SJSA1 (cell line): ENCODE measurements at places on chromosomes 4 and X. TPM values are rescaled to one million over a fixed set of nuclear protein-coding genes. Genes with fewer than 3 reads are reported as not detected.

GRCh38 chr4:27187786-27188185 lies 327.1 kb downstream of the STIM2 start:
- no peak for DNase-seq

- DNase-seq: no peak
Measured at GRCh38 chrX:110051559-110051958, 48.6 kb downstream of the TMEM164 start.

DNA sequence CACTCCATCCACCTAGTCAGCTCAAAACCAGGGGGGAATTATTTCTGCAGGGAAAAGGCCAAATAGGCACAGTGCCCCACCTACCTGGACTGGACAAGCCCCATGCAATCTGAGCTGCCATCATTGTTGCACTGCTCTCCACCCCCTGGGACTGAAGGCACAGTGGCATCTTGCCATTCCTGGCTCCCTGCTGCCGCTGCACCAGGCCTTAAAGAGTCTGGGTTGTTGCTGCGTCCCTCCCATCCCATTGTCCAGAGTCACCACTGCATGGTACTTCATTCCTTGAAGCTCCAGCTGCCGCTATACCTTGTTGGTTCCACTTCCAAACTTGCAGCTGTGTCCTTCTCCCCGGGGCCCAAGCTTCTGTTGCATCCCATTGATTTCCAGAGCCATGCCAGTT lies 629.7 kb downstream of the STIM2 start:
- no peak for DNase-seq

DNA sequence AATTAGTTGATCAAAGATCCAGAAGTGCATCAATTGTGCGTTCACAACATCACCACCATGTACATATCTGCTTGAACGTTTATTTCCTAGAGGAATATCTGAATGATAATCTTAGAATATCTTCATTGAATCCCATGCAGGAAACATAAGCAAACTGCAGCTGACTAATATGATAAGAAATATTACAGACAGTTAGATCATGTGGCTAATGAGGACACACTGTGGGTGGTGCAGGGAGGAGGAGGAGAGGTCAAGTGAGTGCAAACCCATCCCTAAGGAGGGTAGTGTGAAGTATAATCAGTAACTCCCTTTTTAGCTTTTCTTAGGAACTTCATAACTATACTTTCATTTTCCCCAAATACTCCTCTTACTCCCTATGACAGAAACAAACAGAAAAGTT lies 58.3 kb upstream of the HPGD start:
- no peak for DNase-seq

Gene RADX
- total RNA-seq: 0.61 and 0.85 TPM in 2 replicates

DNA sequence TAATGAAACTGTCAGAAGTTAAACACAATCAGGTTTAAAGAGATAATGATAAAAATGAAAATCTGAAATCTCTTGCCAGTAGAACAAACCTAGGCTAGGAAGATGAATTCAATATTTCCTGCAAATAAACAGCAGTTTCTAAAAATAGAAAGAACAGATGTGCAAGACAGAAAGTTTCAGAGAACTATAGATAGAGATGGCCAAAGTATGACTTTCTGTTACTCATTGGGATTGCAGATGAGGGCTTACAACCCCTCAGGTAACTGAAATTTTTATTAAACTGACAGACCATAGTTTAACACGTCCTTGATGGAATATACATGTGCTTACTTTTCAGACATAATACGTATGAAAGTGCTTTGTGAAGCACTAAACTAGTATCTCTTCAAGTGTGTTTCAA lies 82.3 kb upstream of the PPARGC1A start:
- DNase-seq: no peak

Gene BRCC3
- 5.4 and 12.1 TPM in 2 replicates for total RNA-seq

Gene LRCH2
- total RNA-seq: 0.03 and 0.89 TPM in 2 replicates

GRCh38 chr4:52241916-52242315 lies 190.8 kb downstream of the SPATA18 start:
- no peak for DNase-seq

Gene XK
- 1.9 and 2.8 TPM in 2 replicates for total RNA-seq

Gene DDIT4L
- 2.1 and 2.6 TPM in 2 replicates for total RNA-seq

Gene PCDH18
- 15.1 and 19.0 TPM in 2 replicates for total RNA-seq

Gene CDX4
- not detected in 2 replicates for total RNA-seq

Gene PFKFB1
- total RNA-seq: not detected in 2 replicates

- DNase-seq: peak; percentile 61
Measured at GRCh38 chr4:127781300-127782024, 660 bp upstream of the HSPA4L start.

DNA sequence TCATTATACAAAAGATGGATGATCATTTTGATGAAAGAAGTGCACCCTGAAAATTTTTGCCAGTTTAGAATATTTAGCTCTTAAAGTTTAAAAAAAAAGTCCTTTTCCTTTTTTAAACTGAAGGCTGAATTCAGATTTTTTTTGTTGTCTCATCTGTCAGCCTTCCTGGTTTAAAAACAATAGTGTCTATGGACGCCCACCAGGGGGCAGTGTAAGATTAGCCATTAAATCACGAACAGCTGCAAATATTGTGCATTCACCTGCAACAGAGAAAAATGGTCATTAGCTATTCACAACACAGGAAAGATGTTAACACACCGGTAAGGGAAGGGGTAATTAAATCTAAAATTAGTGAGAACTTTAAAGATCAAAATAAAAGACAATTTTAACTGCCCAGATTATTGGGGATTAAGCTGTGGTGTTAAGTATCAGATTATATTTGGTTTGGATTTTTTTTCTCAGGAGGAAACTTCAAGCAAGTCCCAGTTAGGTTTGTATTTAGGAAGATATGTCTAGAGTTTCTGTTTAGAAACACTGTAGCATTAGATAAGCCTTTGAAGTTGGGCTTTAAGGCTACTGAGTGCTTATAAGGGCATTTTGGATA lies 4.4 kb upstream of the CXorf38 start:
- peak; percentile 27 for DNase-seq

DNA sequence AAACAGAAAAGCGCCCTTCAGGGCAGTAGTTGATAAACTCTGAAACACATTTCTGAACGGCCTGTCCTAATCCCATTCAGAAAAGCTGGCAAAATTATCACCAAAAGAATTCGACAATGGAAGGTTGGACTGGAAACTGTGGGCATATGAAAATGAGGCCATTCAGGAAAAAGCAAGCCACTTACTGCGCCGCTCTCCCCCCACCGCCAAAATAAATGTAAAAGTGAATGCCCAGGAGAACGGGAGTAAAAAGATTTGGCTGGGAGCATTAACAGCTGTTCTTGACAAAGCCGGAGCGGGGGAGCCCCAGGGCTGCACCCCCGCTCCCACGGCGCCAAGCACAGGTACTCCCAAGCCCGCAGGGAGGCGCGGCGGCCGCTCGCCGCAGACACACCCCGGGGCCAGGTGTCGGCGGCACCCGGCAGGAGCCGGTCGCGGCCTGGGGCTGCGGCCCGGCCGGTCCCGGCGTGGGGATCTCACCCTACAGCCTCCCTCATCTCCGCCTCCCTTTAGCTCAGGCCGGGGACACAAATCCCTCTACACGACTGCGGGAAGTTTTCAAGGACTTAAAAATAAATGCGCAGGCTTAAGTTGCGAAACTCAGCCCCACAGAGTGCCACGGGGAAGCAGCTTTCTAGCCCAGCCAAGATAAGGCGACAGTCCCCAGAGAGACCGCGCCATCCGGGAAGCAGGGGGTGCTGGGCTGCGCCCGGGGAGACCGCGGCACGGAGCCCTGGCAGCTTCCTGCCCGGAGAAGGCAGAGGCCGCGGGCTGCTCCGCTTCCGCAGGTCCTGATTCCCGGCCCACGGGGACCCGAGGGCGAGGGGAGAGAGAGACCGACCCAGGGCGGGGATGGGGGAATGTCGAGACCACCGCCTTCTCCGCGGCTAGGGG lies 593 bp downstream of the SH3RF1 start:
- peak; percentile 80 for DNase-seq

Gene MAGEA11
- not detected in 2 replicates for total RNA-seq

- DNase-seq: no peak
Measured at GRCh38 chr4:140955641-140956040, 177.6 kb downstream of the RNF150 start.

Gene REELD1
- total RNA-seq: 0.05 TPM in 1 of 2 replicates, not detected in the other

DNA sequence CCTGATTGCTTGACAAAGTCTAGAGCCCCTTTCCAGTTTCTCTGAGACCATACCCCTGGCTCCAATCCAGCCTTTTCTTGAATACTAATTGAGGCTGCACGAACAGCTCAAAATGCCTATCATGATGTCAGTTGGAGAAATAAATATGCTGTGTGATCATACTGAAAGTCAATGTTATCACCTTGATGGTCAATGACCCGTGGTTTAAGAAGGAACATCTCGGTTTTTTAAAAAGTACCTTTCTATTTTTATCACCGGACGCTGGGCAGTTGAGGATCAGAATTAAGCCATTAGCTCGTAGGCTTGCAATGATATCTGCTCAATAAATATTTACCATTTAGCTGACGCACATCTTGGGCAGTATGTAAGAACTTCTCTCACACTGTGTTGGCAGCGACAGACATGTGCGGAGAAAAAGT lies 852 bp upstream of the WDR44 start:
- no peak for DNase-seq

GRCh38 chr4:20857081-20857480 lies 156.8 kb downstream of the PACRGL start:
- no peak for DNase-seq

- DNase-seq: no peak
Measured at GRCh38 chr4:165502916-165503907, 124.4 kb downstream of the CPE start.

Gene TRPC5OS
- not detected in 2 replicates for total RNA-seq

DNA sequence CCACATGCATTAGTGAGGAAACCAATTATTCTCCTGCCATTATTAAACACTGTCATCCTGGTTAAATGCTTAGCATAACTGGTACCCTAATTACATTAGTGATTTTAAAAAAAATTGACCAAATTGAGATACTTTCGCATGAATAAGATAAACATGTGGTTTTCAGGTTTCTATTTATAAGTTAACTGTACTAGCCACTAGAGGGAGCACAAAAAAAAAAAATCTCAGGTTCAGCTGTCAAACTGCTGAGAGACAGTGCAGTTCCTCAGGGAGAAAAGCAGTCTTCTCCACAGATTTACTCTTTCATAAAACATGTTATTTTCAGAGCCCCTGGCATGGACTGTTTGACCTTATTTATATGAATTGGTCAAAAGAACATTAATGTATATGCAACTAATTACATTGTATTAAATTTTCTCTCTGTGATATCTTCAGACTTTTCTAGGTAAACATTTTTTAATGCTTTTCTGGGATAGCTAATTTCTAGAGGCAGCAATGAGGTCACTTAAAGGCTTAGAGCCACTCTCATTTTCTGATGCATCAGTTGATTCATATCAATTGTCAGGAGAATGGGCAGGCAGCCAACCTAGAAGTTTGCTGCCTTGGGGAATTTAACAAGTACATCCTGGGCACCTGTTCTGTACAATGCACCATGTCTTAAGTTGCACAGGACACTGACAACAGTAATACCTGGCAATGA lies 167.5 kb downstream of the CDS1 start:
- peak; percentile 31 for DNase-seq

Gene MAGEC3
- not detected in 2 replicates for total RNA-seq

Gene SCD5
- 15.7 and 17.2 TPM in 2 replicates for total RNA-seq

GRCh38 chrX:121921258-121921657 lies 873.8 kb downstream of the GLUD2 start:
- DNase-seq: no peak

DNA sequence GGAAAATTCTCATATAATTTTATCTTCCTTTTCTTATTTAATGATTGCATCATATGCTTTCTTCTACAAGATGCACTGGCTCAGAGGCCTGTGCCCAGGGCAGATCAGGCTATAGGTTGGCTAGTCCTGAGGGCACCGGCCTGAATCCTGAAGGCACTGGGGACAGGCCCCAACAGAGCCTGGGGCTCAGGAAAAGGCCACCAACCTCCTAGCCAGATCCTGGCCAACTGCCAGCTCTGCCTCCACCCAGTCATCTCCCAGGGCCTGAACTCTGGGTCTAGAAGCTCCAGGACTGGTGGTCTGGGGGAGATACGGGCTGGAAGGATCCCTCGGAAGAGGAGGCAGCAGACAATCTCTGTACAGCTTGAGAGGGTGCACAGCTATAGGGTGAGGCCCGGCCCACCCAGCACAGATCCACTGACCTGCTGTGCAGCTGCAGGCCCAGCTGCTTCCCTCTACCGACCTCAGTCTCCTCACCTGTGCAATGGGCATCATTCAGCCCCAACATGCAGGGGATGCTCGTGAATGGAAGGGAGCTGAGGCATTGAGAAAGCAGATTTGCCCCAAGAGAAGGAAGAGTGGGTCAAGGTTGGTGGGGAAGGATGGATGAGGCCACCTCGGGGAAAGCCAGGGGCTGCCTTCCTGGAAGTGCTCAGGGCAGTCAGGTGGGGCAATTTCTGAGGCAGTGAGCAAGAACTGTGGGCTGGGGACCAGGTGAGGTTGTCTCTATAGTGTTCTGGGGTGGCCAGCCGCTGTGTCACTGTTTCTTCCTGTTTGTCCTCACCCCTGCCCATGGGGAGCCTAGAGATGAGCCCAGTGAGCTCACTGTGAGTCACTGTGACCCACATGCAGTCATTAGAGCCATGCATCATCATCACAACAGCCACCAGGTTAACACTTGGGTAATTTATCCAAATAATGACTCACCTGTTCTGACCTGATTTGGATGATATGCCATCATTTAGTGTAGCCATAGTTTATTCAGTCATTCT lies 22.4 kb upstream of the XAGE2 start:
- DNase-seq: no peak

- no peak for DNase-seq
Measured at GRCh38 chr4:20049889-20050288, 201.8 kb upstream of the SLIT2 start.

- DNase-seq: no peak
Measured at GRCh38 chr4:151541389-151542071, 132.6 kb downstream of the FHIP1A start.

DNA sequence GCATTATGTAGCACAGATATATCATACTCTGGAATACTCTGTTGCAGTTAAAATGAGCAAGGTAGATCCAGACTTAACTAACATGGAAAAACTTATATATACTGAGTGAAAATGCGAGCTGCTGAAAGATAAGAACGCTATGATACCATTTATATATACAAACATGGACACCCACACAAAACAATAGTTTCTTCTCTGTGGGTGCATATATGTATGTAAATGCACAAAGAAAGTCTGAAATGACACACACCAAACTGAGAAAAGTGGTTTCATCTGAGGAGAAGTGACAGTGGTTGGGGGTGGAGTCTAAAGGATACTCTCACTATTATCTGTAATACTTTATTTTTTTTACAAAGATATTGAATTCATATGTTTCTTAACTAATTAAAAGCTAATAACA lies 12.2 kb upstream of the FGF2 start:
- no peak for DNase-seq

Gene EPGN
- total RNA-seq: 0.18 TPM in 1 of 2 replicates, not detected in the other

Gene SUPT20HL2
- total RNA-seq: not detected in 2 replicates

GRCh38 chr4:78742300-78742699 lies 33.9 kb upstream of the BMP2K start:
- DNase-seq: no peak

DNA sequence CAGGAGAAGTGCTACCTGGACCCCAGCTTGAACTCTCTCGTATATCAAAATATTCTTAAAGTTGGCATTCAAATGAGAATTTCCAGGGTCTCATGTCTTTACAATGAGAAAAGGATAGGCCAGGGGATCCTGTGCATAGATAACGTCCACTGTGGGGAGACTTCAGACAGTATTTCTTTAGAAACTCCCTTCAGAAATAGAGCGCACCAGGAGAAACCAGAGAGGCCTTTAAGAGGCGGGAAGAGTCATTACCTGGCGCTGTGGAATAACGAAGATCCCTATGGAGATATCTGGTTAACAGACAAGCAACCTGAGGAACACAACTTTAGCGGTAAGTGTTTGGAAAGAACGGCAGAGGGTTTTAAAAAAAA lies 600 bp downstream of the RADX start:
- no peak for DNase-seq
